ENCODE measurements at places on chromosomes 6 and 20. TPM values are rescaled to one million over a fixed set of nuclear protein-coding genes. Genes with fewer than 3 reads are reported as not detected.

DNA sequence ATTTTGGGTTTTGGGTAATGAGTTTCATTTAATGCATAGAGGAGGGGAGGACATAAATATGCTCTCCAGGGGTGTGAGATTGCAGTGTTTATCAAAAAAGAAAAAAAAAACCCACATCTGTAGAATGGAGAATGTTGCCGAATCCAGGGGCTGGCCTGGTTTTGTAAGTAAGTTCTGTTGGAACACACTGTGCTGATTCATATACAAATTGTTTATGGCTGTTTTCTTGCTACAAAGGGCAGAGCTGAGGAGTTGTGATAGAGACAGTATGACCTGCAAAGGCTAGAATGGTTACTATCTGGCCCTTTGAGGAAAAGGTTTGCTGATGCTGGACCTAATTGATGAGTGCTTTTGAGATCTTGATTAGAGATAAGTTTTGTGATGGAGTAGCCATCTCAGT lies 30.4 kb downstream of the SCAF8 start:
- no peak for DNase-seq

DNA sequence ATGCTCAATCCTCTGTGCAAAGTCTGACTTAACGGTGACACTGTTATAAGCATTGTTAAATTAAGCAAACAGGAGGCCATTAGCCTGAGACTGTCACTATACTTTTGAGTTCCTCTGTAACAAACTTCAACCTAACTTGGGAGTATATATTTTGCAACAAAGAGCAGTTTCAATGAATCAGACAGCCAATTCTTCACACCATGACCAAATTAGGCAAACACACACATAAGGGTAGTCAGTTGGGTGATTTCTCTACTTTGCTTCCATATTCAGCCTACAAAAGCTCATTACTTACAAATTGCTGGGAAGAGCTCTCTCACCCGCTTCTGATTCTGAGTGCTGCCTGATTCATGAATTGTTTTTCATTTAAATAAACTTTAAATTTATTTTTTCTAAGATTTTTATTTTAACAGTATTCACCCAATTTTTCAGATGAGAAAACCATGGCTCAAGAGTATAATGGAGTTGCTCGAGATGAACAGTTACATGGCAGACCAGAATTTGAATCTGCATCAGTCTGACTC lies 60.5 kb downstream of the HACE1 start:
- no peak for DNase-seq

TXLNB gene
- total RNA-seq: 0.07 TPM

MROH8 gene
- total RNA-seq: 2.7 TPM

CCR6 gene
- not detected for total RNA-seq

DNA sequence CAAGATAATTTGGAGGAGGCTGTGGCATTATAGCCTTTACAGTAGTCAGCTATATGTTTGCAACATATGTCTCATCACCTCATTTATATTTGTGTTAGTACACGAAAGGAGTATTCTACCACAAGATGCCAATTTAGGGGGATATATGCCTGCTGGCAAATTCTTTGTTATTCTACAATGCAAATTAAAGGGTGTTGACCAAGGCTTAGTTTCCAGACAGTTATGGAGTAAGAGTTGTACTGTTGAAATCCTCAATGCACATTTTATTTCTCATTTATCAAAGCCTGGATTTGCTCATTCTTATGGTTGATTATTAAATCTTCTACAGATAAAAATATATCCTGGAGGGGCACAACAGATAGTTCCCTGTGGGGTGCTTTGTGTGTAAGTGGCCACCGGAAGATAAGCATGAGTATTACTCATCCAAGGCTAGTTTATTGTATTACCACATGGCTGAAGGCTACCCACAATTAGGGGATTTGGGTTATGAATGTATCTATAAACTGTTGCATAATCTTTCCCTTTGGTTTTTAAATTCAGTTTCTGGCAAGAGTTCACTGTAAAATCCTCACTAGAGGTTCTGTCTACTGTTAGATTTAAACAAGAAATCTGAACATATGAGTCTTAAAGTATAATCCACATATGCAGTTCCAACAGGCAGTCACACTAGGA lies 9.0 kb downstream of the CST9 start:
- DNase-seq: no peak

Measured in Calu3 (cell line).